ENCODE measurements at places on chromosomes 13 and 19. TPM values are rescaled to one million over a fixed set of nuclear protein-coding genes. Genes with fewer than 3 reads are reported as not detected.
A peak's percentile ranks its signal among the peaks of the same experiment; 100 is the strongest.

GRCh38 chr13:84843368-84843767 is 955.9 kb downstream of the SLITRK6 start:
- DNase-seq = no peak

The CCNA1 gene
- 4.1 TPM for polyA plus RNA-seq

DNA sequence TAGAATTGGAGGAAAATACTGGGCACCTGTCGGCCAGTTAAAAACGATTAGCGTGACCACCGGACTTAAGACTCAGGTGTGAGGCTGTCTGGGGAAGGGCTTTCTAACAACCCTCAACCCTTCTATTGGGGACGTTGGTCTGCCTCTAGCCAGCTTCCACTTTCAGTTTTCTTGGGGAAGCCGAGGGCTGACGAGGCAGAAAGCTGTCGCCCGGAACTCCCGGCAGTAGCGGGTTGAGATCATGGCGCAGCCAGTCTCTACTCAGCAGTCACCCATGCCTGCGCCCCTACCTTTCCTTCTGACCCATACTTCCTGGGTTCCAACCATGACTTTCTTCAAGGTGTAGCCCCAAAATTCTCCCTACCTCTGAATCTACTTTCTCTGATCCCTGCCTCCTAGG is 1424.1 kb downstream of the SLITRK1 start:
- DNase-seq = no peak

DNA sequence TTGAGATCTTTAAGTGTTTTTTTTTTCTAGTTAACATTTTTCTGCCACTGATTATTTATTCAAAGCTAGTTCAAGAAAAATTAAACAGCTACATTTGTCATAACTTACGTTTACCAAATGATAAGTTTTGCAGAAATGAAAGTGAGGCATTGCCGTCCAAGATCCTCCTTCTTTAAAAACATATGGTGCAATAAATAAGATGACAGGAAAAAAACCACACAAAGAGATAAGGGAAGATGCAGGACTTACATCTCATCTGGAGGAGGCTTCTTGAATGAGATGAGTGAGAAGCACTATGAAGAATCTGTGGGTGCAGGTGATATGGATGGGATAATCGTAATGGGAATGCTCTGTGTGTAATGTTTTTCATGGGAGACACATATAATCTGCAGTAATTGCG is 12.4 kb downstream of the TNFSF13B start:
- DNase-seq = no peak

GRCh38 chr19:54208784-54209057 is 8.1 kb downstream of the RPS9 start:
- no peak for DNase-seq

DNA sequence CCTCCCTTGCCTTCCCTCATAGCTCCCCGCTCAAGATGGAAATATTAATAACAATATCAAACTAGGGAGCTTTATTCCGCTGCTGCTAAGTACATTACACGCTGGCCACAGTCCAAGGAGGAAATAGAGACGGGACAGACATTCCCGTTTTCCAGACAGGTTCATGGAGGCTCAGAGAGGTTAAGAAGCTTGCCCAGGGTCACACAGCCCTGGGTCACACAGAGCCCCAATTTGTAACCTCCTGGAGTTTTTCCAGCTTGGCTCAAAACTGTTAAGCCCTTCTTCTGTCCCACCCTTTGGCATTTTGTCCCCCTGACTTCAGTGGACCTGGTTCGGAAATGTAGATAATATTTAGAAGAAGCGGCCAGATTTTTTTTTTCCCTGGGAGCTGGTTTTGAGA is 2.0 kb downstream of the BICRA start:
- no peak for DNase-seq

- peak; percentile 10 for DNase-seq
Measured at GRCh38 chr13:29702912-29703351, 107.4 kb upstream of the SLC7A1 start.

- peak; percentile 17 for DNase-seq
Measured at GRCh38 chr13:20270163-20270865, 38.2 kb upstream of the GJB6 start.

DNA sequence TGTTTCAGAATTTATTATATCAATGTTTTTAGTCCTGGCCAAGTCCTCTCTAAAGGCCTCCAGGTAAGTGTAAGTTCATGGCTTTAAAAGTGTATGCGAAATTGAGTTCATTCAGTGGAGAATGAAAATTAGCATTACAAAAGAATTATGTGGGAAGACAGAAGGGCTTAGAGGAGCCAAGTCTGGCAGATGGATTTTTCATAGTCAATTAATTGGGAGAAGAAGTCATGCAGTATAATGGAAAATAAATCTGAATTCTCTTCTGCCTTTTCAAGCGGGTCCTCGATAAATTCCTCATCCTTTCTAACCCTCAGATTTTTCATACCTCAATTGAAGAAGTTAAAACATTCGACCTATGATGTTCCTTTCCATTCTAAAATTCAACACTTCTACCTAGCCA is 394.2 kb downstream of the ITGBL1 start:
- no peak for DNase-seq

- DNase-seq = no peak
Measured at GRCh38 chr13:59568306-59568705, 595.4 kb downstream of the DIAPH3 start.

The SGTA gene
- 64.7 TPM for polyA plus RNA-seq

The CGB8 gene
- not detected for polyA plus RNA-seq

DNA sequence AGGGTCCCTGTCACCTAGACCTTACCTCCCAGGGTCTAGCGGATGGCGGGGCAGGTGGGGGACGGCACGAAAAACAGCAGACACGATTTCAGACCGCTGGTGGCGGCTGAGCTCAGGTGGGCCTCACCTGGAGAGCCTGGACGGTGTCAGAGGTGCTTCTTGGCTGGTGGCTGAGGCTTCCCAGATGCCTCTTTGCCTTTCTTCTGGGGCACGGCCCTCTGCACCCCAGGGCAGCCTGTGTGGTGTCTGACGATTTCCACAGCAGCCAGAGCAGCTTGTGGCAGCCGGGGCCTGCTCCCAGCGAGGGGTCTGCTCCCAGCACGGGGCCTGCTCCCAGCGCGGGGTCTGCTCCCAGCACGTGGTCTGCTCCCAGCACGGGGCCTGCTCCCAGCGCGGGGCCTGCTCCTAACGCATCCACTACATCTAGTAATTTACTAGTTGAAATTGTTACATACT is 66.7 kb downstream of the ATP11A start:
- no peak for DNase-seq

GRCh38 chr19:46381756-46382345 is 31.5 kb downstream of the CCDC8 start:
- no peak for DNase-seq

The ZNF808 gene
- 4.0 TPM for polyA plus RNA-seq

DNA sequence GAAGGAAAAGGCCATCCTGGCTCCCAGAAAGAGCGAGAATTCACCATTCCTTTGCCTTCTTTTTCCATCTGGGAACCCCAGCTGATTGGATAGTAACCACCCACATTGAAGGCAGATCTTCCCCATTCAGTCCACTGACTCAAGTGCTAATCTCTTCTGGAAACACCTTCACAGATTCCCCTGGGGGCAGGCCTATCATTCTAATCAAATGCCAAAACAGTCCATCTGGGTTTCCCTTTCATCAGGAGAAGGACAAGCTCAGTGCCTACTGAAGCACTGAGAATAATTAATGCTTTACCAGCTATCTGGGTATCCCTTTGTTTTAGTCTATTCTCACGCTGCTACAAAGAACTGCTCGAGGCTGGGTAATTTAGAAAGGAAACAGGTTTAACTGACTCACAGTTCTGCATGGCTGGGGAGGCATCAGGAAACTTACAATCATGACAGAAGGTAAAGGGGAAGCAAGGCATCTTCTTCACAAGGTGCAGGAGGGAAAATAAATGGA is 293.2 kb downstream of the ENOX1 start:
- no peak for DNase-seq

The KIR2DL3 gene
- 0.11 TPM for polyA plus RNA-seq

DNA sequence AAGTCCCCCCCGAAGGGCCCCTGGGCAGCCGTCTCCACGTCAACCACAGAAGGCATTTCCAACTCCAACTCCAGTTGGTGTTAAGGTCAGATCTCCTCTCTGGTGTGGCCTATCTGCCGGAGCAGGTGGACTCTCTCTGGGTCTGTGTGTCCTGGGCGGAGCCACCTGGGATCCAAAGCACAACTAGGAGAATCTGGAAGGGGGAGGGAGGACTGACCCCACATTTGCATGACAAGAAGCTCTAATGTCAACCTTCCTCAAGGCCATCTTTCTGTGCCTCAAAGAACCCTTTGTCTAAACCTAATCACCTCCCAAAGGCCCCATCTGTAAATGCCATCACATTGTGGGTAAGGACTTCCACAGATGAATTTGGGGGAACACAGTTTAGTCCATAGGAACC is 381.5 kb downstream of the UQCRFS1 start:
- no peak for DNase-seq

The IL17D gene
- 0.94 TPM for polyA plus RNA-seq

The GRK1 gene
- not detected for polyA plus RNA-seq

GRCh38 chr19:35451338-35452096 is 3.5 kb downstream of the FFAR2 start:
- no peak for DNase-seq

The RFPL4A gene
- polyA plus RNA-seq = not detected

GRCh38 chr13:39781381-39781780 is 125.9 kb downstream of the COG6 start:
- DNase-seq = no peak

The IGFL1 gene
- not detected for polyA plus RNA-seq

DNA sequence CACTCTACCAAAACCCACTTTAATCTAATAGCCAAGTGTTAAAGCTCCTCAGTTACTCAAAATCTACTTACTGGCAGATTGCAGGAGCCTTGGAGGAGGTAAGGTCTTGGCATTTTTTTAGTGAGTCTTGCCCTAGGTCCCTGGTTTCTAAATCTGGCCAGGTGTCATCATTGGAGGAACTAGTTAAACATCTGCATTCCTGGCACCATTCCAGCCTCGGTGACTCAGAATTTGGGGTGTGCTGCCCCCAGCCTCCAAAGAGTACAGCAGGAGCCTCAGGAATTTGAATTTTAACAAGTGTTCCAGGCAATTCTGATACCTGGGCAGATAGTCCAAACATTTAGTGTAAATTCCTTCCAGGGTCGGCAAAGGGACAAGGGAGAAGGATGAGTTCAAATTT is 37.4 kb downstream of the KLF5 start:
- DNase-seq = no peak

- DNase-seq = no peak
Measured at GRCh38 chr13:48066310-48066989, 28.5 kb downstream of the MED4 start.

- DNase-seq = no peak
Measured at GRCh38 chr13:52387721-52388120, 18.3 kb downstream of the THSD1 start.

DNA sequence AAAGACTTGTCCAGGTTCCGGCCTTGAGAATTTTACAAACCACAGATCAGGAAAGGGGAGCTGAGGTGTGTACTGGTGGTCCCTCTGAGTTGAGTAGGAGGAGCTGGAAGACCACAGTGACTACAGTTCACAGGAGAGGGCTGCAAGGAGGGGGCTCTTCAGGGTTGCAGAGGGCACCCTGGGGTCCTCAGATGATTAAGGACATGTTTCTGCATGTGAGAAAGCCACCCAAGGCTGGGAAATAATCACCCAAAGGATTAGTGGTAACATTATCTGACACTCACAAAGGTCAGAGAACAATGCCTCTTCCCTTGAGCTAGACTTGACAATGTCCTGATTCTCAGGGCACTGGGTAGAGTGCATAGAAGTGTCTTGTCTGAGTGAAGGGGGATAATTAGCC is 540.4 kb downstream of the IRS2 start:
- no peak for DNase-seq

DNA sequence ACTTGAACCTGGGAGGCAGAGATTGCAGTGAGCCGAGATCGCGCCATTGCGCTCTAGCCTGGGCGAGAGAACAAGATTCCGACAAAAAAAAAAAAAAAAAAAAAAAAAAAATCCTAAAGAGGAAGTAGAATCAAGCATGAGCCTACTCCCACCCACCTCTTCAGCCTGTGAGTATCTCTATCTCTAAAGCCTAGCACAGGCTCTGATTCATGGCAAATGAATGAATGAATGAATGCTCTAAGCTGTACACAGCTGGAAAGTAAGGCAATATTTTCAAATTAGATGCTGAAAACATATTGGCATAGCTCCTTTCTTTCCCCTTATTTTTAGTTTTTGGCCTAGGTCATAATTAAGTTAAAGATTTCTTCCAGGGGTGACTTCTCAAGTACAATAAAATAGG is 35.7 kb upstream of the FAM216B start:
- no peak for DNase-seq

DNA sequence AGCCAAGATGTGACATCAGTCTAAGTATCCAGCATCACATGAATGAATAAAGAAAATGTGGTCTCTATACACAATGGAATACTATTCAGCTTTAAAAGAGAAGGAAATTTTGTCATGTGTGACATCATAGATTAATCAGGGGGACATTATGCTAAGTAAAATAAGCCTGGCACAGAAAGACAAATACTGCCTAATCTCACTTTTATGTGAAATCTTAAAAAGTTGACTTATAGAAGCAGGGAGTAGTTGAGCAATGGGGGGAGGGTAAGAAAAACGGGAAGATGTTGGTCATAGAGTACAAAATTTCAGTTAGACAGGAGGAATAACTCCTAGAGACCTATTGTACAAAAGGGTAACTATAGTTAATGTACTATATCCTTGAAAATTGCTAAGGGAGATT is 10.4 kb upstream of the LCP1 start:
- no peak for DNase-seq

- DNase-seq = peak; percentile 52
Measured at GRCh38 chr13:27619093-27619727, 1.1 kb downstream of the LNX2 start.

The FXYD3 gene
- polyA plus RNA-seq = 147 TPM

The PPM1N gene
- 8.1 TPM for polyA plus RNA-seq

The NOTCH3 gene
- polyA plus RNA-seq = 22.1 TPM

DNA sequence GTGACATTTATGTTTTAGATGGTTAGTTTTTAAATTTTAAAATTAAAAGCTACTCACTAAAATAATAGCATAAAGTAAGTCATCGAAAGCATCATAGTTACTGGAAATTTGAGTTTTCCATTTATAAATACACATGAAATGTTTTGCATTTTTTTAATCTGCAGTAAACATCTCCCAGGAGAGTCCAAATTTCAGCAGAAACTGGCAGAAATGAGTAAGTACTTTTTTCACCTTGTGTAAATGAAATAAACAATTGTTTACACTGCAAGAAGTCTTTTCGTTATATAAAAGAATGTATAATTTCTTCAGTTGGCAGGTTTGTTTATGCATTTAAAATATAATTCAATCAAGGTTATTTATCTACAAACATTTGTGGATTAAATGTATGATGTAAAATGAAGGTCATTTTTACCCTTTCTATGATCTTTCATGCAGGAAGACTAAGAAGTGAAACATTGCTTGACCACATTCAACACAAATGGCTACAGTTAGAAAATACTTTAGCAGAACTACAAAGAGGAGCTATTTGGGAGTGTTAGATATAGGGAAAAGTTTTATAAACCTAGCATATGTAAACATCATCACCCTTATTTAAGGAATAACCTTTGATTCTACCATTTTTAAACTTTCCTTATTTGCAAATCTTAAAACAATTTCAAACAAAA is 55.6 kb downstream of the RCBTB2 start:
- no peak for DNase-seq
